ENCODE measurements at places on chromosomes 3 and 15.

DNA sequence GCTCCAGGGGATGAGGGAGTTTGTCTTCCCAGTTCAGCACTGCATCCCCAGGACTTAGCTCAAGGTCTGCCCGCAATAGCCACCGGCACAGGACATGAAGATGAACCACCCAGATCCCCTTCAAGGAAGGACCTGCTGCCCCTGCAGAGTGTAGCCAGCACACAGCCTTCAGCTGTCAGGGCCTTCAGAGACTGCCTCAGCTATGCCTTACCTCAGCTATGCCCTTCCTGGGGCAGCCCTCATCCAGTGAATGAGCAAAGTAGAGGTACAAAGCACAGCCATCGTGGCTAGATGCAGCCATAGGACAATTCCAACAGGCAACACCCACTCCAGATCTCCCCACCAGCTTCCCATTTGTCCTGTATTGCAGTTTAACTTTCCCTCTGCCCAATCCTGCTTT, 291.2 kb upstream of the STT3B start:
- no peak for DNase-seq

DNA sequence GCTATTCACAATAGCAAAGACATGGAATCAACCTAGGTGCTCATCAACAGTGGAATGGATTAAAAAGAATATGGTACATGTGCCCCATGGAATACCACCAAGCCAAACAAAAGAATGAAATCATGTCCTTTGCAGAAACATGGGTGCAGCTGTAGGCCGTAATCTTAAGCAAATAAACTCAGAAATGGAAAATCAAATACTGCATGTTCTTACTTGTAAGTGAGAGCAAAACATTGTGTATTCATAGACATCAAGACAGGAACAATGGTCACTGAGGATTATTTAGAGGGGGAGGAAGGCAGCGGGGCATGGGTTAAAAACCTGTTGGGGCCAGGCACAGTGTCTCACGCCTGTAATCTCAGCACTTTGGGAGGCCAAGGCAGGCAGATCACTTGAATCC, 304.7 kb upstream of the ROBO2 start:
- DNase-seq: no peak

DNA sequence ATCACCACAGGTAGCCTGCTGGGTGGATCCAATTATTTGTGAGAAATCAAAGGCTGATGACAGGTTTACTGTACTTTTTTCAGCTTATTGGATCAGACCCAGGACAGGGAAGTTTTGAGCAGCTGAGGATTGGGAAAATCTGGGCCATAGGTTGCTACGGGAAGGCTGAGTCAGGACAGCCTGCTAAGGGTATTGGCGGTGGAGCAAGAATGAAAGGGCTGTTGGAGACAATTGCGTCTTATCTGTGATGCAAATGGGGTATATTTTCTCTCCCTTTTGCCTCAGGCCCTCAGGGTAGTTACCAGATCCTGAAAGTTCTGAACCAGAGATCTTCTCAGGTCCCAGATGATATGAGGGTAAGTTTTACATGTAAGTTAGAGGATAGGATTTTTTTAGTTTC, 317.7 kb downstream of the EDEM1 start:
- DNase-seq: no peak

DNA sequence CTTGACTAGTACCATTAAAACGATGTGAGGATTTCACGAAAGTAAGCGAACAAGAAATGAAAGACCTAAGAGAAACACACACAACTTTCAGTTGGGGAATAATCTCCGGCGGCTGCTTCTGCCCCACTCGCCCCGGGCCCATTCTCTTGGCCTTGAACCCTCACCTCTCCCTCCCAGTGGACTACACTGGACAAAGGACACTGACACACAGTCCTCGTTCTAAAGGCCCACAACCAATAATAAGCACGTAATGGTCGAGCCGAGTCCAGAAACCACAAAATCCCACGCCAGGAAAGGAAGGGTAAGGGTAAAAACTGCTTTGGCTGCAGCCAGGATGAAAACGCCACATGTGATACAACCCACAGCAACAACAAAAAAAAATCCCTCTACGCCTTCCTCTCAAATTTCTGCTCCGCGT, 469 bp downstream of the ZNF770 start:
- no peak for DNase-seq

DNA sequence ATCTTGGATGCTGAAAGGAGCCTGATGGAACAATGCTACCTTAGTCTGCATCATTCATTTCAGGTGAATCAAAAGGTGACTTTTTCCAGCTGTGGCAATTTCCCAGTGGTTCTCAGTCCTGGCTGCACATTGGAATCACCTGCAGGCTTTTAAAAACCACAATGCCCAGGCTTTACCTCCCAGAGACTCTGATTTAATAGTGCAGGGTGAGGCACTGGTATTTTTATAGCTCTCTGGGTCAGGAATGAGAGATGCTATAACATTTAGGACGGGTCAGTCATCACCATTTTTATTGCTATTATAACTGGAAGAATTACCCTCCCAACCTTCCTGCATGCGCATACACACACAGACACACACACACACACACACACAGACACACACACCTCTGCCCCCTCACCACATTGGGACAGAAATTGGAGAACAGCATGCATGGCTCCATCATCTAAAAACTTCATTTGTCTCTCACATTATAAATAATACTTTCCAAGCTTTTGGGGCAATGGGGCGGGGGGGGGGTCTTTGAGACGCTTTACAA, 41.1 kb downstream of the LARP6 start:
- no peak for DNase-seq

DNA sequence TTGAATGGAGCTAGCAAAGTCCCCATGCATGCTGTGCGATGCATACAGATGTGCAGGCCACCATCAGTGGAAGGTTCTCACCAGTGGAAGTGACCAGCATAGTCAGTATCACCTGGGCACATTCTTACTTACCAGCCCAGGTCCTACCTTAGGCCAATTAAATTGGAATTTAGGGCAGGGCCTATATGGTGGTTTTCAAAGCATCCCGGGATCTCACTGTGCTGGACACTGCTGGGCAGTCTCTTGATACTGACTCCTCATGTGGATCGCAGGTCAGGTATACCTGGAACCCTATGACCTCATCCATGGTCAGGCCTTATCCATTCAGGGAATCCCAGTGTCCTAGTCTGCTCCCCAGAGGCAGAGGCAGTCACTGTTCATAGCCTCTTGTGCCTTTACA, 336.6 kb upstream of the NR2E3 start:
- no peak for DNase-seq

DNA sequence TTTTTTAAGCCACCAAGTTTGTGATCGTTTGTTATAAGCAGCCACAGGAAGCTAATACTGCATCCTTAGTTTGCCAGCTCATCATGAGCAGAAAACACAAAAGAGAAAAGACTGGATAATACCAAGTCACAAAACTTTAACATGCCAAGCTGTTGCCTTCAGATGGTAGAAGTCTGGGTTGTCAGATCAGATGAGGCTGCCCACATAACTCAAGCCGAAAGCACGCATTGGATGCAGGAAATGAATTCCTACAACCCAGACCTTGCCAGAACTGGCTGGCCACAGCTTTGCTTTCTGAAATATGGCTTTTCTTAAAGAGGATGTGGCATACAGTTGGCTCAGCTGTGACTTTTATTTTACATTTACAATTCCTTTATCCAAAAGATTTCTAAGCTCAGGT, 118.3 kb upstream of the NEO1 start:
- no peak for DNase-seq

GRCh38 chr3:167823738-167824137, 88.2 kb downstream of the SERPINI1 start:
- DNase-seq: no peak

GRCh38 chr15:96097661-96098060, 232.8 kb upstream of the NR2F2 start:
- no peak for DNase-seq

GRCh38 chr15:71463156-71463665, 347.1 kb upstream of the NR2E3 start:
- DNase-seq: no peak

- DNase-seq: no peak
Observed at GRCh38 chr3:62149962-62150361, 223.4 kb downstream of the FEZF2 start.

DNA sequence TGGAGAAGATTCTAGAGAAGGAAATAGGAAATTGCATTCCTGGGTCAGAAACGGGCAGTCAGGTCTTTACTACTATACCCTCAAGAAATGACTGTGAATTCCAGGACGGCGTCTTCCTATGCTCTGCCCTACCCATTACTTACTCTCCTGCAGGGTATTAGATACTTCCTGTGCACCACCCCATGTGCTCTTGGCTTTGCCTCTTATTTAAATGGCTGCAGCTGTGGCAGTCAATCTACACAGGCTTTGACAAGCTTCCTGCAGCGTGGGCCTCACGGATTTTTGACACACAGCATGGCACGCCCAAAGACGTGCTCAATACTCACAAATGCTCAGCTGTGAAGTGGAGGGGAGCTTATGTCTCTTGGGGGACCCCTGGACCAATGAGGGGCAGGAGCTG, 206.1 kb downstream of the SV2B start:
- DNase-seq: no peak

DNA sequence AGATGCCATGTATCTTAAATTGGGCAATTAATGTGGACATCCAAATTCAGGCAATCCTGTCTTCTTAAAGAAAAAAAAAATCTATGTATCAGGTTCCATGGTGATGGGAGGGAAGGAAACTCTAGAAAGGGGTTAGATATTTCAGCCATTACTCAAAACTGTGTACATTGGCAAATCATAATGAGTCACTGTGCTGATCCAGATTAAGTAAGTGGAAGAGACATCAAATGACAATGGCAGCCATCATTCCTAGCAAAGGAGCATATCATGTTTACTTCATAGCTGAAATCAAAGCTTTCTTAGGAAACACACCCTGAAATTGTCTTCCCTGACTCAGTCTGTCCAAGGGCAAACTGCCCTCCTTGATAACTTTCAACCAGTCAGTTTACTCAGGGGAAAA, 713.3 kb upstream of the GBE1 start:
- no peak for DNase-seq

DNA sequence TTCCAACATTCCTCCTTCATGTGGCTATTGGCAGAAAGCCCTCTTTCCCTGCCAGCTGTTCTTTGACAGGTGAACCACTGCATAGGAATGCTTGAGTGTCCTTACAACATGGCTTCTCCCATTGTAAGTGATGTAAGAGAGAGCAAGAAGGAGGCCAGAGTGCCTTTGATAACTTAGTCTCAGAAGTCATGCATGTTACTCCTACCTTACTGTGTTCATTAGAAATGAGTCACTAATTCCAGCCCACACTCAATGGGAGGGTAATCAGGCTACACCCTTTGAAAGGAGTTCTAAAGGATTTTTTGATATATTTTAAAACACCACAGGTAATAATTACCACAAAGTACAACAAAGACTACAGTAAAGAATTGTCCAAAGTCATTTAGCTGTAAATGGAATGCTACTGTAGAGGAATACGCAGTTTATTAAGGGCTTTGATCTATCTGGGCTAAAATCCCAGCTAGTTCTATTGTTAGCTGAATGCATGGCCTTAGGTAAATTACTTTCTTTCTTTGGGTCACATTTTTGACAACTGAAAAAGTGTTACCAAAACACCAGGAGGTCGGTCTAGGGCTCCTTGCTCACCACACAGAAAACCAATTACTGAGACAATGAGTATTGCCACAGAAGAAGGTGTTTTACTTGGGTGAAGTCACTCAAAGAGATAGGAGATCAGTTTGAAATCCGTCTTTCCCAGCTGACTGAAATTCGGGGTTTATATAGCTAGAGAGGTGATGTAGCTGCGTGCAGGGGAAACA, 154.9 kb downstream of the GRM7 start:
- DNase-seq: no peak

DNA sequence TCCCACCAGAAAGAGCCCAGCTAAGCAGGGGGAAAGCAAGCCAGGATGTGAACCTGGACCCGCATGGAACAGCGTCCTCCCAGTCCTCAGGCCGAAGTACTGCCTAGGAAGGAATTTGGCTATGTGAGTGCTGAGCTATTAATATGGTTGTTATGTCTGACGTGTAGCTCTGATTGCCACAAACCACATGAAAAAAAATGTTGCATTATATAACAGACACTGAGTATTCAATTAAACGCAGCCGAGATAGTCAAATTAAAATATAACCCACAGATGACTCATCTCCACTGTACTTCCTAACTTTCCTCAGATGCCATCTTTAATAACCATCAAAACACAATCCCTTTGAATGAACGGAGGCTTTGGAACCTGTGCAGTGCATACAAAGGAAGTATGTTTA, 111.1 kb downstream of the GABRB3 start:
- no peak for DNase-seq

DNA sequence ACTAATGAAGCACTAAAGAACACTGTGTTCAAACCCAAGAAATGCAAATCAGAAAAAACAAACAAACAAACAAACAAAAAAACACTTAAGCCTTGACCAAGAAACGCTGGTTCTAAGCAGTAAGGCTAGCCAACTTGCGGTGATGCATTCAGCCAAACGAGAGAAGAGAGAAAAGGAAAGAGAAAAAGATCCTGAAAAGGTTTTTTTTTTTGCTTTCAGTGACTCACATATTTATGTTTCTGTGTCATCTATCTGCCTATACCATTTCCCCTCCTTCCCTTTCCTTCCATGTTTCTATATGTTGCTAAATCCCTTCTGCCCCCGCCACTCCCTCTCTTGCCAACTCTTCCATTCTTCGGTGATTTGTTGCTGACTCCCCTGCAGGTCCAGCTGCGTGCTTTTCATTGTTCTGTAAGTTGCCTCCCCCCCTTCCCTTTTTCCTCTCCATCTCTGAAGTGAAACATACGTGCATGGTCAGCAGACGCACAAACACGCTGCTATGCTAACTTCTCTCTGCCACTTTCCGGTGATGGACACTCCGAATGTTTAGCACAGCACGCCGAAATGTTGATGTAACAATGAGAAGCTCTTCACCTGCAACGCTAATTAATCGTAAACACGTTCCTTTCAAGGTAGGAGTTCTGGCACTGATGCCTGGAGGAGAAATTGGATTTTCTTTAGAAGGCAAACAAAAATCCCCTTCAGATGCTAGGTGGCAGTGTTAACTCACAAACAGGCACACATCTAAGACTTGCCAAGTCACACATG, 154.4 kb downstream of the TUSC7 start:
- no peak for DNase-seq

DNA sequence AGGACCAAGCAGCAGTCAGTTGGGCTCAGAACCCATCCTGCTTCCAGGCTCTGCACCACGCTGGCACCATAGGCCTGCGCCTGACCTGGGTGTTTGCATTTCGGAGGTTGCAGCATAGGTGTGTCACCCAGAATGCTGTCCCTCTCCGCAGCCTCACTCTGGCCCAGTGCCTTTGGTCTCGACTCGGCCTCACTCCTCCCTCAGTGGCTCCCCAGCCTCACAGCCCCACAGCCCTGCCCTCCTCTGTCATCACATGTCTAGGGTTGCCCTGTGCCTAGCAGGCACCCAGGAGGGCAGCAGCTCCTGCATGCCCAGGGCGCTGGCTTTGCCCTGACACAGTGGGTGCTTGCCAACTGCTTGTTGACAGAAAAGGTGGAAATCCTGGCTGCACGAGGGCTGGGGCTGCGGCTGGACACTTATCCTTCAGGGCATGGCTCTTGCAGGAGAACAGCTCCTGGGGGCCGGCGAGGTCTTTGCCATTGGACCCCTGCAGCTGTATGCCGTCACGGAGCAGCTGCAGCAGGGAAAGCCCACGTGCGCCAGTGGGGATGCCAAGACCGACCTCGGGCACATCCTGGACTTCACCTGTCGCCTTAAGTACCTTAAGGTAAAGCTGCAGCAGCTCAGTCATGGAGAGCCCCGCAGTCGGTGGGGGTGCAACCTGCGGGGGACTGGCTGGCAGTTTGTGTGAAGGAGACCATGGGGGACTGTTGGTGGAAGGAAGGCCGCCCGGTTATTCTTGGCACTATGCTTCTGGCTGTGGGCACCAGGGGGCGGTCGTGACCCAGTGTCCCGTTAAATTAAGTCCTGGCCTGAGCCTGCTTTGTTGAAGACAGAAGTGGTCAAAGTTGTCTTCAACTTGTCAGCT, 16.2 kb downstream of the NISCH start:
- no peak for DNase-seq

All from activated effector memory CD4-positive, alpha-beta T cell treated with Interleukin-2 at 50 U/mL for 16 hours (primary cell).